ENCODE measurements at places on chromosomes 2 and 18. TPM values are rescaled to one million over a fixed set of nuclear protein-coding genes. Genes with fewer than 3 reads are reported as not detected.

RPL31 gene
- 2,170 TPM for polyA plus RNA-seq

GTF2A1L gene
- not detected for polyA plus RNA-seq

KCNJ13 gene
- not detected for polyA plus RNA-seq

AKAIN1 gene
- not detected for polyA plus RNA-seq

PDCD1 gene
- polyA plus RNA-seq, result 0.29 TPM

NGEF gene
- polyA plus RNA-seq, result not detected

REG3A gene
- not detected for polyA plus RNA-seq

LYPD6 gene
- polyA plus RNA-seq, result not detected

COPS7B gene
- 70.8 TPM for polyA plus RNA-seq

SULT1C2 gene
- not detected for polyA plus RNA-seq

DNA sequence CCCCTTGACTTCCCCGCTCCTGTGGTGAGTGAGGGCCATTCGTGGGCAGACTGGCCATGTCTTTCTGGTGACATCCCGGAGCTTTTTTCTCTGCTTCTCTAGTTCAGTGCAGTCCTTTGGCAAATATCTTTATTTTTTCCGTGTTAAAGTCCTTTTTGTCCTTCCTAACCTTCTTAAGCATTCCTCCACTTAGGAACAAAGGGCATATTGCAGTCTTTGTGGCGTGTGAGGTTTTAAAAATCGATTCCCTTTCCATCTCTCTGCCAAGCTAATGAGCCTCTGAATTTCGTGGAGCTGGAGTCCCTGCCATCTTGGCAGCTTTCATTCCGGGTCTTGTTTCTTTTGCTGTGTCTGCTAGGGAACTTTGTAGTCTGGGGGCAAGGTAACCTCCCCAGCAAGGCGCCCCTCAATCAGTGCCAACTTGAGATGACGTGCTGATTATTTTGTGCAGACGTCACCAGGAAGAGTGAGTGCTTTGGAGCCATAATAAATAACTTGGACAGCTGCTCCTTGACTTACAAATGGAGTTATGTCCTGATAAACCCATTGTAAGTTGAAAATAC, 5.1 kb downstream of the CNNM3 start:
- DNase-seq, result no peak

DNA sequence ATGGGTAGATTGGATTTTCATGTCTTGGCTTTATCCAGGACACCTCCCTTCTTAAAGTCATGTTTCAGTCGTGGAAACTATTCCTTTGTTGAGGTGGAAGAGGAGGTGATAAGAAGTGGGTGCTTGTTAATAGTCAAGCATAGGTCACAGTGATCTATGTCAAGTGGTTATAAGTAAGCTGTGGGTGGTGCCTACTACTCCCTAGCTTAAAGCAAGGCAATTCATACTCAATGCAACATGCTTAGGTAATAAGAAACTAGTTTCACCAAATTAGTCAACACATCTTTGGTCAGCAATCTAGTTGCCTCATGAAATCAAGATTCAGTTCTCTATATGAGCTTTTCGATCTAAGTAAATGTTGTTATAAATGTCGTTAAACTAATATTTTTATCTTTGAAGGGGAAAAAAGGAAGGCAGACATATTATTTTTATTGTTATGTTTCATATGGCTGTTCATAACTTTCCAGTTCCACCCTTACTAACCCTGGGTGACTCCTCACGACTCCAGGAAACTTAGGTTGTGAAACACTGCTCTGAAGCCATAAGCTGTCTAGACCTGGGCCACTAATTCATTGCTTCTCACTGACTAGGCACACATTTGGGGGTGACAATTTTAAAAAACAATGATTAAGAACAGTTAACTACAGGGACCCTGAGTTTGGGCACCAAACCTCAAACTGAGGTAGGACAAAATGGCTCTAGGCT, 5.8 kb upstream of the ABCB11 start:
- no peak for DNase-seq

DNA sequence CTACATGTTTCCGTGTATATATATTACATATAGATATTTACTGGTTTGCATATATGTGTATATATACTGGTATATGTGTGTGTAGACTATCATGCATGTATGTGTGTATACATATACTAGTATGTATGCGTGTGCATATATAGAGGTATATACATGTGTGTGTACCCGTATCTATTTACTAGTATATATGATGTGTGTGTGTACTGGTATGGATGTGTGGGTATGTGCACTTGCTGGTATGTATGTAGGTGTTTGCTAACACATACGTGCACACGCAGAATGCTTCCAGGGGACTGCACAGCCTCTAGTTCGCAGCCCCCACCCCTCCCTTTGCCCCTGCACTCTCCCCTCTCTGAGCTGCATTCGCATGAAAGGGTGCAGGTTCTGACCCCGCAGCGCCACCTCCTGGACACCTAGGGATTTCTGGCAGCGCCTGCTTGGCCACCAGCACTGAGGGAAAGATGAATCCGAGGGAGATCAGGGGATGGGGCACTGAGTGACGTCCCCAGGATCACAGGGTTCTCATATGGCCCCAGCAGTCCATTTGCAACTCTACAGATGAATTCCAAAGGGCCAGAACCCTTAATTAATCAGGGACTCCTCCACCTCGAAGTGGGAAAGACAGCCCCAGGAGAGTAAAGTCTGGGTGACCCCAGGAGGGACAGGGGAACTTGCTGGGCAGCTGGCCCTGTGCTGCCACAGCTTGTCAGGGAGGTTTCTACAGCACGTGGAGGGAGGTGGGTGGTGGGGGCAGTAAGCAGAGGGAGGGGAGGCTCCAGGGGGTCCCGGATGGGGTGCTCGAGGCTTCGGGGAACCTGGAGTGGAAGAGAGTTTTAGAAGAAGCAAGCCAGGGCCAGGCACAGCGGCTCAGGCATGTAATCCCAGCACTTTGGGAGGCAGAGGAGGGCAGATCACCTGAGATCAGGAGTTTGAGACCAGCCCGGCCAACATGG, 66.8 kb upstream of the ASAP2 start:
- peak; percentile 43 for DNase-seq

DNA sequence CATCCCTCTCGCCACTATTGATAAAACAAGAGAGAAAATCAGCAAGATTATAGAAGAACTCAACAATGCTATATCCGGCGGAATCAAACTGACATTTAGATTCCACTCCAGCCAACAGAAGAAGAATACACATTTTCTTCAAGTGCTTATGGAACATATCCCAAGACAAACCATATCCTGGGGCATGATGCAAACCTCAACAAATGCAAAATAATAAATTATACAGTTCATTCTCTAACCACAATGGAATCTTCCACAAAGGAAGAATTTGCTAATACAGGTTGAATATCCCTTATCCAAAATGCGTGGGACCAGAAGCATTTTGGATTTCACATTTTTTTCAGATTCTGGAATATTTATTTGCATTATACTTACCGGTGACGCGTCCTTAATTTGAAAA, 51.4 kb upstream of the YPEL5 start:
- no peak for DNase-seq

- no peak for DNase-seq
Measured at GRCh38 chr2:118134650-118135049, 46.4 kb downstream of the INSIG2 start.

- DNase-seq, result no peak
Measured at GRCh38 chr2:134367213-134367612, 113.3 kb downstream of the MGAT5 start.

- DNase-seq, result no peak
Measured at GRCh38 chr18:51400721-51401120, 203.2 kb upstream of the MEX3C start.

- no peak for DNase-seq
Measured at GRCh38 chr2:32277363-32277673, 386 bp upstream of the YIPF4 start.

- DNase-seq, result no peak
Measured at GRCh38 chr2:85179541-85179940, 46.3 kb downstream of the TCF7L1 start.

GRCh38 chr2:164620873-164621763, at the start of gene GRB14:
Gene GRB14 (minus strand): TSS chr2:164621482. CDS start chr2:164621309, 173 bp downstream.
- DNase-seq, result peak; percentile 12

DNA sequence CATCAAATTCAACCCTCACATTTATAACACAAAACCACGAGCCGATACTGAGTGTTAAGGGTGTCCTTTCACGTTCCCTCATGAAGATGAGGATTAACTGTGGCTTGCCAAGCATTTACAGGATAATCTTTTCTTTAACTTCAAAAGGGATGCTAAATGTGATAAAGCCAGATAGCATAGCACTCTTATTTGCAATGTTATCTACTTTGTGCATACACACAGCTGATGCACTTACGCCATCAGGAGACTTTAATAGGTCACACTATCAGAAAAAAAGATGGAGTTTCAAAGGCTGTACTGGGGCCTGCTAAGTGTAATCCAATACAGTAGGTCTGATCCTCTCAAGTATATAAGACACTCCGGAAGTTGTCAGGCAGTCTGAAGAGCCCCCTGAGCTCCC, 572.7 kb downstream of the PIK3C3 start:
- no peak for DNase-seq

GRCh38 chr18:46148810-46149209, 44.6 kb downstream of the HAUS1 start:
- peak; percentile 73 for DNase-seq

GRCh38 chr18:24342347-24342746, 55.3 kb downstream of the OSBPL1A start:
- DNase-seq, result no peak

DNA sequence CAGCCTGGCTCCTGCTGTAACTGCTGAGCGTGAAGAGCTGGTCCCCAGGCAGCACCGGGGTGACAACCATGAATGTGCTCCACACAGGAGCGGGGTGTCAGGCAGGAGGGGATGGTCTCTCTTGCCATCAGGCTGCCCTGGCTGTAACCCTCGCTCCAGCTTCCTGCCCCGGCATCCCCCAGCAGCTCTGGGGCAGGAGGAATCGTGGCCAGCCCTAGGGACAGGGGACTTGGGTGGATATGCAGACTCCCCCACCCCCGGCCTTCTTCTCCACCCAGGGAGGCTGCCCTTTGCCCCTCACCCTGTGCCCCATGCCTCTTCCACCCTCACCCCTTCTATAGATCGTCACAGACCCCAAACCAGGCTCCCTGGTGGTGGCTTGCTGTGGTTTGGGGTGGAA, 69.4 kb upstream of the SMAD7 start:
- DNase-seq, result no peak

- no peak for DNase-seq
Measured at GRCh38 chr2:36800381-36800780, 103.9 kb downstream of the VIT start.

DNA sequence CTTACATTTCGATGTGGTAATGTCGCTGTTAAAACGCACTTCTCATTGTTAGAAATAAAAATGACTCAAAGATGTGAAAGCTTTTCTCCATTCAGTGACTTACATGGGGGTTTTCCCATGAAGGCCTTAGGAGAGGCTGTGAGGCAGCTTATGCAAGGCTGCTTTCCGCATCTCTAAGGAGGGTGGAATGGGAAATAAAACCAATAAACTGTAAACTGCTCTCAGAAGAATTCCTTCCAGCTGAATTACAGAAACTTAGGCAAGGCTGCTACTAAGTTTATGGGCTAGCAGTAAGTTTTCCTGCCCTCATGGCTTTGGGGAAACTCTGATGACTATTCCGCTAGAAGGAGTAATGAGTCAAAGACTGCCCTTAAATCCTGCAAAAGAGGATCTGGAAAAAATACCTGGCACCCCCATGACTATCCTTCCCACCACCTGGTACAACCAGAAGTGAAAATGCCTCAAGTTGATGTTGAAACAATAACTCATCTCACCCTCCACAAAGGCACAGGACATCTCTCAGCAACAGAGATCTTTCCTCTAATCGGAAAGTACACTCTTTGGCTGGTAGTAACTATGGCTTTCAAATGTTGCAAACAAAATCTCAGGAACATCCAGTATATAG, 97.7 kb upstream of the SMAD7 start:
- no peak for DNase-seq

GRCh38 chr2:152154462-152154861, 21.1 kb downstream of the STAM2 start:
- DNase-seq, result no peak

- DNase-seq, result peak; percentile 92
Measured at GRCh38 chr2:196160101-196160500, 11.3 kb downstream of the STK17B start.

DNA sequence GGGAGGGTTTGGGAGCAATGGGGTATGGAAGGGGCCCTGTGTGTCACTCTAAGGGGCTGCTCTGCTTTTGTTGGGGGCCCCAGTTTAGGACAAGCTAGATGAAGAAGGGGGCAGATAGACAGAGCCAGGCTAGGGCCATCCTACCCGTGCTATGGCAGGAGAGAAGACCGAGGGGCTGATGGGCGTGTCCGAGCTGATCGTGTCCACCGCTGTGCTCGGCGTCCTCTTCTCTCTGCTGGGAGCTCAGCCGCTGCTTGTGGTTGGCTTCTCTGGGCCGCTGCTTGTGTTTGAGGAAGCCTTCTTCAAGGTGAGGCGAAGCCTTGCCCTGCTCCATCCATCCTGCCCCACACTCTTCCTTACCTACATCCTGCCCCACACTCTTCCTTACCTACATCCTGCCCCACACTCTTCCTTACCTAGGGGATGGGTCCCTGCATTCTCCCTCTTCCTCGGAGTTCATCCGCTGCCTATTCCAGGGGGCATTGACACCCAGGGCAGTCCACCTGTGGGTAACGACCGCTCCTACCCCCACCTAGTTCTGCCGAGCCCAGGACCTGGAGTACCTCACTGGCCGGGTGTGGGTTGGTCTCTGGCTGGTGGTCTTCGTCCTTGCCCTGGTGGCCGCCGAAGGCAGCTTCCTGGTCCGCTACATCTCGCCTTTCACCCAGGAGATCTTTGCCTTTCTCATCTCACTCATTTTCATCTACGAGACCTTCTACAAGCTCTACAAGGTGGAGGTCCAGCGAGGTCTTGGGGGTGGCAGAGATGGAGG, 8.9 kb downstream of the SLC4A3 start:
- no peak for DNase-seq

GRCh38 chr2:178723786-178724346, 83.4 kb downstream of the TTN start:
- no peak for DNase-seq

DNA sequence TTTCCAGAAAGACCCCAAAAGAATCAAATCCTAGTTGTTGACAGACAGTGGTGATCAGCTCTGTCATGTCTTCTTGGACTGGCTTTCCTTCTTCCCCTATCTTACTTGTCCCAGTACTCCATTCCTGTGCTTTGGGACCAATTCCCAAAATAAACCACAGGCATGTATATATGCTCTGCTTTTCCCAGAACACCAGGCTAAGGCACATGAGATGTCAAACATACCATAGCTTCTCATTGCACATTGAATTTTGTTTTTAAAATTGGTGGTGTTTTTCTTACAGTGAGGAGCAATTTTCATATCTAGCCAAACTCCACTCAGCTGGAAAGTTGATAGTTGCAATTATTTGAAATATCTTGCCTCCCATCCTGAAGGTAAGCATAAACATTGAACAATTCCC, 88.9 kb upstream of the RGPD4 start:
- no peak for DNase-seq

Measured in B cell (primary cell).